ENCODE measurements at places on chromosomes 7 and 10.

- DNase-seq = peak; percentile 38
Observed at GRCh38 chr7:137873524-137873923, 26.8 kb upstream of the DGKI start.

- DNase-seq = no peak
Observed at GRCh38 chr10:100824886-100825285, 79.5 kb downstream of the PAX2 start.

DNA sequence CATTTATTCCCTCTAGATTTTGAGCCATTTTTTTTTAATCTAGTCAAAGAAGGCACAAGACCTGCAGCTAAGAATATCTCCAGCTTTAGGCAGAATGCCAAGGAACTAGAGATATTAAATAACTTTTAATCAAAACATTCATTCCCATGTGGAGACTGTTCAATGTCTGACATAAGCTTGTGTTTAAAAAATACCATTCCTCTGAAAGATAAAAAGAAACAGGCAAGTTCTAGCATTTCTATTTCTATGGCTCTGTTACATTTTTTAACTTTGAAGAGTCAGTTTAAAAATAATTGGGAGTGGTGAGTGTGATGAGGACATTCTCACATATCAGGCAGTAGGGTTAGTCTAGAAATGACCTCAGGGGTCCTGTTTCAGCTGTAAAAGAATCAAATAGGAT, 48.0 kb downstream of the RHOBTB1 start:
- DNase-seq = no peak

GRCh38 chr7:1540776-1541271, 10.3 kb downstream of the MAFK start:
- no peak for DNase-seq

DNA sequence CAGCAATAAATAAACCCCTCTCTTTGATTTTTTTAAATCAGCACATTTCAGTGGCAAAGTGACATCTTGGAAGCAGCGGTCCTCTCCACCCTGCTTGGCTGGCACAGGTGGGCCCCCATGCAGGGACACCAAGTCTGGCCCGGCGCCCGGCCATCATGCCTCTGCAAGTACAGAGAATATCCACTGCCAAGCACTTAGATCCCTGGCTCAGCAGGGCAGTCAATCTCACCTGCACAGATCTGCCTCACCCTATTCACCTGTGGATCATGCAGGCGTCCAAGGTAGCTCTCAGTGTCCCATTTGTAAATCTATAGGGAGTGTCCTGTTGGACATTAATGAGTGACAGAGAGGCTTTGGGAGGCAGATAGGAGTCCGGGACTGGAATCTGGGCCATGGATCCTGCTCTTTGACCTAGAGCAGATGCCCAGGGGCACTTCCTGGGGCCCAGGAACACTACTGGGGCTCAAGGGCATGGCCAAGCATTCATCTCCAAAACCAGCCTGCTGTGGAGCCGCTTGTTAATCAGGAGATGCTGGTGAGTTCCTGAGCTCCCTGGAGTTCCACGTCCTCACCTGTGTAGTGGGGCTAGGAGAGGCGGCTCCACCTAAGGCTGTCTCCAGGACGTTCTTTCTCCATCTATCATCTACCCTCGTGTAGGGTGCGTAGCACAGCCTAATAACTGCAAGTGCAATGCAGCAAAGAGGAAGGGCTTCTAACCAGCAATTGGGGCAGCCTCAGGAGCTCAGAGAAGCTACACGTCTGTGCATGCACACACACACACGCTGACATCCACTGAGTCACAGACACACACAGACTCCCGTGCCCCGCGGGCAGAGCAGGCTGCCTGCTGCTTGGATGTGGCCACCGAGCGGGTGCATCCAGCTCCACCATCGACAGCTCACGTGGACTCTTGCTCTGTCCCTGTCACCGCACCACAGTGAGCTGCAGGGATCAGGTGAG, 123.6 kb downstream of the OAT start:
- no peak for DNase-seq

DNA sequence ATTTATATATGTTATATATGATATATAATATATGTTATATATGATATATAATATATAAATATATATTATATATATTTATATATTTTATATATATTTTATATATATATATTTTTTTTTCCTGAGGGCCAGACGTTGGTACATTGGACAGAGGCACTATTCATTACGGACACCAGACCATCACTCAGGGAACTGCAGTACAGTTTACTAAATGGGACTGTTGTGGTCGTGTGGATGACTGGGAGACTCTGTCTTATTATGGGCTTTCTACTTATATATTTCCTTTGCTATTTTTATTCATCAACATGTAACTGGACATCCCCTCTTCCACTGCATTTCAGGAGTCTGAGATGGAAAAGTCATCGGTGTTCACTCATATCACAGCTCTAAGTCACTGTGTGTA, 87.1 kb upstream of the PRKCQ start:
- no peak for DNase-seq

GRCh38 chr7:149750122-149750845, 23.1 kb downstream of the ZNF467 start:
- no peak for DNase-seq
